ENCODE measurements at places on chromosomes 1 and 21. TPM values are rescaled to one million over a fixed set of nuclear protein-coding genes. Genes with fewer than 3 reads are reported as not detected.

HMGCS2 gene
- total RNA-seq = not detected

CLCA2 gene
- total RNA-seq = not detected

REG4 gene
- not detected for total RNA-seq

MYOC gene
- not detected for total RNA-seq

OR2T35 gene
- total RNA-seq = not detected

LRRC39 gene
- total RNA-seq = 0.15 TPM

RNU1-4 gene
- not detected for total RNA-seq

LHX8 gene
- total RNA-seq = 1.7 TPM

NCSTN gene
- total RNA-seq = 46.5 TPM

GBP5 gene
- not detected for total RNA-seq

HES2 gene
- total RNA-seq = 3.1 TPM

ESPN gene
- not detected for total RNA-seq

C4BPA gene
- 0.48 TPM for total RNA-seq

DMBX1 gene
- 1.1 TPM for total RNA-seq

SLFNL1 gene
- not detected for total RNA-seq

LMX1A gene
- not detected for total RNA-seq

DDR2 gene
- total RNA-seq = 0.38 TPM

RNF186 gene
- not detected for total RNA-seq
